GM12865 (cell line): ENCODE measurements at places on chromosomes 7 and 10.

DNA sequence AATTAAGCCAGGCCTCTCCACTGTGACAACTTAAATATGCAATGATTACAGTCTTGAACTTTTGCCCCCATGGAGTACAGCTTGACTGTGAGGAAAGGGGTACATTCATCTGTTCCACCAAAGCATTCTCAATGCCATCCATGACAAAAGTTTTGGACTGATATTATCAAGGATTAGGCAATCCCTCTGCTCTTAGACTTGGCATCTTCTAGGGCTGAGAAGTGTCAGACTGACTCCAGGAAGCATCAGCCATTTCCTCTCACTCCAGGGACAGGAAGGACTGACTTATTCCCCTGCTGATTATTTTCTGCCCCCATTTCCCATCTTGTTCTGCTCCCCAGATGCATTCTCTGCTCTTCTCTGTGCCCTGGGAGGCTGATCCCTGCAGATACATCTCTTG lies 69.7 kb downstream of the ZNF365 start:
- DNase-seq, result no peak

- DNase-seq, result no peak
These were observed 1.6 kb upstream of the ADAP1 start for GRCh38 chr7:956031-956430.

GRCh38 chr10:73494877-73495225 lies 973 bp downstream of the PPP3CB start:
- no peak for DNase-seq

- DNase-seq, result no peak
These were observed 77.6 kb downstream of the CLRN3 start for GRCh38 chr10:127815147-127815546.

- DNase-seq, result peak; percentile 64
These were observed 7.1 kb upstream of the SEMA3E start for GRCh38 chr7:83655951-83656556.

DNA sequence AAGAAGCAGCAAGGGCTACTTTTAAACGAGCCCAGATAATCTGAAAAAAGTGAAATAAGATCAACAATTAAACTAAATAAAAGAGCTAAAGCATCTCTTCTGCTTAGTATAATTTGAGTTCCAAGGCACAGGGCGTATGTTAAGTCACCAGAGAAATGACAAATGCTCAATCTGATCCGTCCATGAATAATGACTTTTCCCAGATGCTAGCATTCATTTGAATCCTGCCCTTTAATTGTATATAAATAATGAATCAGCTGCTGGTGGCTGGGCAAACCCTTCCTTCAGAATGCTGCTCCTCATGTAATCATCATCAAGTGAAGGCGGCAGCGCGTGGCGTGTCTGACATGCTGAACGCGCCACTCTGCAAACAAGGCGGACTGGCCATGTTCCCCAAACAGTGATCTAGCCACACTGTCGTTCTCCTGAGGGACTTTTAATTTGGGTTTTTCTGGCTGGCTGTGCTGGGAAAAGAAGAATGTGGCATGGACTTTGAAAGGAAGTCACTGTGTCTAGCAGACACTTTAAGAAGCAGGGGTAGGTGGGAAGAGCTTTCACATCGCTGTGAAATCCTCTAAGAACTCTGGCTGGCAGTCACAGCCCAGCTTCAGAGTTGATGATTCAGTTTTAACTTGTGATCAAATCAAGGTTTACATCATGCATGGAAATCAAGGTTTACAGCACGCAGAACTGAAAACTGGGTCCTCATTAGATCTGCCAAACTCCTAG lies 70.7 kb downstream of the BEND7 start:
- no peak for DNase-seq

DNA sequence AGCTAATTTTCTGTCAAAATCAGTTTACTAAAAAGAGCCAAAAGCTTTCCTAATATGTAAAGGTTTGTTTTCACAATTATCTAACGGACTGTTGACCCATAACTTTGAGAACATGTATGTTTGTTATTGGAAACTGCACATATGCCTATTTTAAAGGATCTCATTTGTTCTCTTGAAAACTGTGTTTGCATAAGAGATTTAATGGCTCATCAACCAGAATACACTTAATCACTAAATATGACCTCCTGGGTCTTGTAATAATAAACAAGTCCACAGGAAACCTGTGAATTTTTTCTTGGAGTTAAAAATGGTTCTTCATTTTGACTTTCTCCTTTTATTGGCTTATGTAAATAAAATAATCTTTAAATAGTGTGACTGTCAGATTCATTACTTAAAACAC lies 48.3 kb upstream of the STEAP1B start:
- no peak for DNase-seq

DNA sequence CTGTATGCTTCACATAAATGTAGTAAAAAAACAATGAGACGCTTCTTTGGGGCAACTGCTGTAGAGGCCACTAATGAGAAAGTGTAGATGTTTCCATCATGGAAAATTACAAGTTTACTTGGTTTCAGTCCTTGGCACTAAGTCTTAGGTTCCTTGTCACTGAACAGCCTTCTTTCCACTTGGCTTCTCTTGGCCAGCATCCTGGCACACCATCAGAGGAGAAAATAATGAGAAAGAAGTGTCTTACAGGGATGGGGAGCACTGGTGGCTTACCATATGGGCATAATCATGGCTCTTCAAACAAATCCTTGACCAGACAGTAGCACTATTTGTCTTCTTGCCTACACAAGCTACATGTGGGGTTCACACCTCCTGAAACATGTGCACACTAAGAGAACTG lies 22.5 kb upstream of the SH3PXD2A start:
- no peak for DNase-seq

DNA sequence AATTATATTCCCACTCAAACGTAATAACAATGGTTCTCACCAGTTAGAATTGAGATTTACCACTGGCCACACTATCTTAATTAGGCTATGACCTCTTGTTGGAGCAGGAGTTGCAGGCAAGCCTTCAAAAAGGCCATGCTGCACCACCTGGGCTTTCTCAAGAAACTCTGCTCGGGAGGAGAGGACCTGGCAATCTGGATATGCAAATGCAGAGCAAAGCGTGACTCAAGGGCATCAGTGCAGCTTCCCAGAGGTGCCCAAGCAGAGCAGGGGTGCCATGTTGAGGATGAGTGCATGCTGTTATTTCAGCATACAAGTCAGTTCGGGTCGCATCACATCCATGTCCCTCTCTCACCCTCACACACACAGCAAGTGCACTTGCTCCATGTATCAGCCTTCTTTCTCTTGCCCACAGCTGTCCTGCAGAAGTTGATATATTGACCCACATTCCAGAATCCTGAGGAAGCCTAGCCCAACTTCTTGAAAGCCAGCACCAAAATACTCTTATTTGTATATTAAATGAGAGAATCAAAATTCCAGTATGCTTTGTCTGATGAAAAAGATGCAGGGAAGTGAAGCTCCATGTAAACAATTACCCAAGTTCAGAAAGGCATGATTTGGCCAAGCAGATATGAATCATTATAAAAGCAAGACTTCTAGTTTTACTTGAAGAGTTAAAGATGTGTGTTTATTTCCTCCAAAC lies 55.7 kb upstream of the IL6 start:
- DNase-seq, result no peak

DNA sequence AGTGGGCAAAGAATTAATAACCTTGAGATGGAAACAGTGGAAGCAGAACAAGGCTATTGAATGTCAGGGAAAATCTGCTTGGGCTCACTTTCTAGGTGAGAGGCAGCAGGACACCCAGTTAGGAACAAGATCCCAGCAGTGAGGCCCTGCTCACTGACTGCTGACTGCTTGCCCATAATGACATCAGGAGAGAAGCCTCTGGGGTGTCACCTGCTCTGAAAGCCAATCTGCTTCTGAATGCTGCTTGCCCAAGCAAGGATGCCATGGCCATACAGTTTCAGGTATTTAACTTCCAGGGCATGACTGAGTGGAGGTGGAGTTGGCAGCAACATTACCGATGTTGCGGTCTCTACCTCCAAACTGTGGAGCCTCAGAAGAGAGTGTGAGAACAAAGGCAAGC lies 11.7 kb upstream of the WAPL start:
- no peak for DNase-seq

DNA sequence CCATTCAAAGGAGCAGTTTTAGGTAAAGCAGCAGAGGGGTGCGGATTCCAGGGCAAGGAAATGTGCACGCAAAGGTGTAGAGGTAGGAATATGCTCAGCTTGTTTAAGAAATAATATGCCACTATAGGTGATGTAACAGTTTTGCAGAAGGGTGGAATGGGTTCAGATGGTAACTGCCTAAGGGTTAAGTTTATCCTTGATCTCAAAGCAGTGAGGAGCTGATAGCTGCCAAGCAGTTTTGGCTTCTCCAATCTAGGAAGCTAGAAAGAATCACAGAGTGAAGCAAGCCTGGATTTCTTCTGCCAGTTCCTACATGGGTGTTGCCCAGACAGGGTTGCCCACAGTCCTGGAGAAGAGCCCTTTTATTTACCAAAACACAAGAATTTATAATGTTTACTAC lies 6.0 kb downstream of the ACADSB start:
- no peak for DNase-seq
